Mesothelial cell of epicardium (in vitro differentiated cells): ENCODE measurements at places on chromosomes 16 and 17. TPM values are rescaled to one million over a fixed set of nuclear protein-coding genes. Genes with fewer than 3 reads are reported as not detected.

DNA sequence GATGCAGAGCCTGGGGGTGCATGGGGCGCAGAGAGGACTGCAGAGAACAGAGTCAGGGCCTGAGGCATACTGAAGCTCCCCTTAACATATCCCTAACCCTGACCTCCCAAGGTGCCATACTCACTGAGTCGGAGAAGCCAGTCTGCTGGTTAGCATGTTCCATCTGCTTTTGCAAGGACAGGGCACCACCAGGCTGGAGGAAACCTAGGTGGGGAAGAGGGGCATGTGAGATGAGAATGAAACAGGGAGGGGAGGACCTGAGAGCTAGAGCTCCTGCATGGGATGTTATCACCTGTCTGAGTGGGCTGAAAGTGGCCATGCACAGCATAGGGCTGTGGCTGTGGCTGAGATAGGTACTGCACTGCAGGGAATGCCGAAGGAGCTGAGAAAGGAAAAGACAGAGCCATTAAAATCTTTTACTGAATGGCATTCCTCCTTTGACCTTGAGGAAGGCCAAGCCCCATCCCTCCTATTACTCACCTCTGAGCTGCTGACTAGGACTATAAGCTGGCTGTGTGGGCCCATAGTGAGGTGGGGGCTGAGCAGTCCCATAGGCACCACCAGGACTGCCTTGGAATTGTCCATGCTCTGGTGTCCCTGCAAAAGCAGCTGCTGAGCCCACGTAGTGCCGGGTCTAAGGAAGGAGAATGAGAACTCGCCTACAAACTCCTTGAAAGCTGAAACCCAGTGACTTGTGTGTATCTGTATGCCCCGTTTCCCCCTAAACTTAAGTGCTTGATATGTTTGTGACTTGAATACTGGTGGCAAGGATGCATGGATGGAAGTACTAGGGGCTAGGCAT lies 1.9 kb downstream of the GPS2 start:
- H3K36me3 ChIP-seq, result peaks cover 35% of the 10 kb centered on the region
- peak overlapping the region; percentile 30 for H3K4me3 ChIP-seq
- no peaks in the 10 kb centered on the region for H3K27me3 ChIP-seq
- no peak for DNase-seq

- H3K27ac ChIP-seq, result no peak overlapping the region
- H3K4me3 ChIP-seq, result no peak overlapping the region
- H3K36me3 ChIP-seq, result no peaks in the 10 kb centered on the region
These were observed 34.4 kb downstream of the LYRM9 start for GRCh38 chr17:27858621-27859305.

DNA sequence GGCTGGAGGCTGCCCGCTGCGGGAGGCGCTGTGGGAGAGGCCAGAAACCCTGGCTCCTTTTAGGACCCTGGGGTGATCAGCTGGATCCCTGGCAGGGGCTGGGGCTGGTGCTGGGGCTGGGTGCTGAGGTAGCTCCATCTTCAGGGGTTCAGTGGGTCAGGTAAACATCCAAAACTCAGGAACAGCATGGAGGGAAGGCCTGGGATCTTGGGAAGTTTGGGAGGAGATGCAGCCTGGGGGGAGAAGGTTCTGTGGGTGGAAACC lies 21.0 kb downstream of the ADGRG5 start:
- peaks cover 7% of the 10 kb centered on the region for H3K4me1 ChIP-seq
- H3K36me3 ChIP-seq, result peaks cover 10% of the 10 kb centered on the region
- H3K27ac ChIP-seq, result no peak overlapping the region
- no peak for DNase-seq
- H3K4me3 ChIP-seq, result no peak overlapping the region
- H3K27me3 ChIP-seq, result peaks cover 12% of the 10 kb centered on the region

- no peak overlapping the region for H3K4me3 ChIP-seq
- no peaks in the 10 kb centered on the region for H3K4me1 ChIP-seq
- no peaks in the 10 kb centered on the region for H3K36me3 ChIP-seq
These were observed 95.8 kb upstream of the MPHOSPH6 start for GRCh38 chr16:82265809-82266208.

- H3K27ac ChIP-seq, result no peak overlapping the region
- no peak for DNase-seq
- peaks cover 6% of the 10 kb centered on the region for H3K4me1 ChIP-seq
- no peaks in the 10 kb centered on the region for H3K36me3 ChIP-seq
- no peak overlapping the region for H3K4me3 ChIP-seq
These were observed 11.6 kb downstream of the TEKT5 start for GRCh38 chr16:10683170-10683569.

DNA sequence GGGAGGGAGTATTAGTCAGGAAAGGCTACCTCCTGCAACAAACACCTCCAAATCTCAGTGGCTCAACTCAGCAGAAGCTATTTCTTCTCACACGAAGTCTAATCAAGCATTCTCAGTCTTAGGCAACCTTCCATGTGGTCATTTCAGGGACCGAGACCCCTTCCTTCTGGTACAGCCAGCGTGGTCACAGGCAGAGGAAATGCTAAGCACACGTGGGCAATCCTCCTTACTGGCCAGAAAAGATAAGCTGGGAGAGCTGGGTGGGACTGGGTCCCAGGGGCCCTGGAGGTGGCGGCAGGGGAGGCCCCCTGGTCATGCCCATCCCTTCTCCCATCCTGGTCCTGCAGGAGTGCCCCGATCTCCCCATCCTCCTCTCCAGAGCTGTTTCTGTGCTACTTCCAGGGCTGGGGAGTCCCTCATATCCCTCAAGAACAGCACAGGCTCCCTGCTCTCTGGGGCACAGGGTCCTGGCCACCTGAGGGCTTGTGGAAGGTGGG lies 5.7 kb upstream of the CX3CL1 start:
- H3K27ac ChIP-seq, result no peak overlapping the region
- H3K27me3 ChIP-seq, result peaks cover 16% of the 10 kb centered on the region
- no peak for DNase-seq
- H3K4me3 ChIP-seq, result no peak overlapping the region

DNA sequence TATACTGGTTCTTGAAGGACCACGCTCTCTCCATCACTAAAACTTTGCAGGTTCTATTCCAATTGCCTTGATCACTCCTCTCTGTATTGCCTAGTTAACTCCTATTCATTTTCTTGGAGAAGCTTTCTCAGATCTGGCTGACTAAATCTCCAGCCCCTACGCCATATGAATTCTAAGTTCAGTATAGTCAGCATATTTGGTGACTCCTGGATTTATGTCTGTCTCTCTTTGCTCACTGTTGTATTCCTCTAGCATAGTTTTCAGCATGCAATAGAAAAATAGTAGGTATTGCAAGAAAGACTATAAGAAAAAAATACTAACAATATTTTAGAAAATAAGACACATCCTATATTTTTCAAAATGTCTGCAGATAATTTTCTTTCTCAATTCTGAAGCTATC lies 579.7 kb downstream of the CDH11 start:
- no peaks in the 10 kb centered on the region for H3K27me3 ChIP-seq
- no peak overlapping the region for H3K27ac ChIP-seq
- H3K4me1 ChIP-seq, result peaks cover 6% of the 10 kb centered on the region

- no peak for DNase-seq
- no peak overlapping the region for H3K4me3 ChIP-seq
- H3K27me3 ChIP-seq, result no peaks in the 10 kb centered on the region
- no peak overlapping the region for H3K27ac ChIP-seq
These were observed 48.5 kb downstream of the ARHGAP17 start for GRCh38 chr16:24966634-24967033.

DNA sequence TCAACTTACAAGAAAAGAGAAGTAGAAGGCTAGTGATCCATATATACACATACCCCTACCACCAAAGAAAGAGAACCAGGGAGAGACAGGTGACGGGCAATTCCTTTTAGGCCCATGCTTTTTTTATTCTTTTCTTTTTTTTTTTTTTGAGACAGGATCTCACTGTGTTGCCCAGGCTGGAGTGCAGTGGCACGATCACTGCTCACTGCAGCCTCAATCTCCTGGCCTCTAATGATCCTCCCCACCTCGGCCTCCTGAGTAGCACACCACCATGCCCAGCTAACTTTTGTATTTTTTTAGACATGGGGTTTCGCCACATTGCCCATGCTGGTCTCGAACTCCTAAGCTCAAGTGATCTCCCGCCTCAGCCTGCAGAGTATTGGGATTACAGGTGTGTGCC lies 4.8 kb downstream of the HSPB9 start:
- no peaks in the 10 kb centered on the region for H3K27me3 ChIP-seq
- peaks cover 3% of the 10 kb centered on the region for H3K4me1 ChIP-seq
- no peak for DNase-seq
- no peak overlapping the region for H3K27ac ChIP-seq
- peaks cover 28% of the 10 kb centered on the region for H3K36me3 ChIP-seq

DNA sequence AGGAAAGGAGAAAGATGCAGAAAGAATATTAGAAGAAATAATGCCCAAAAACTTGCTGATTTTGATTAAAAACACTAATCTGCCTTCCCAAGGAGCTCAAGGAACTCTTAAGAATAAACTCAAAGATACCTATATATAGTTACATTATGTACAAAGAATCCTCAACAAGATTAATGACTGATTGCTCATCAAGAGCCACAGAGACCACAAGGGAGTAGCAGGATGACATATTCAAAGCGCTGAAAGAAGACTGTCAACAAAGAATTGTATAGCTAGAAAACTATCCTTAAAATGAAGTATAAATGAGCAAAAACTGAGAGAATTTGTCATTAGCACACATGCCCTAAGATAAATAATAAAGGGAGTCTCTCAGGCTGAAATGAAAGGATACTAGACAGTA lies 6.2 kb downstream of the LPCAT2 start:
- H3K27ac ChIP-seq, result no peak overlapping the region
- peaks cover 4% of the 10 kb centered on the region for H3K4me1 ChIP-seq
- H3K4me3 ChIP-seq, result no peak overlapping the region
- DNase-seq, result no peak

DNA sequence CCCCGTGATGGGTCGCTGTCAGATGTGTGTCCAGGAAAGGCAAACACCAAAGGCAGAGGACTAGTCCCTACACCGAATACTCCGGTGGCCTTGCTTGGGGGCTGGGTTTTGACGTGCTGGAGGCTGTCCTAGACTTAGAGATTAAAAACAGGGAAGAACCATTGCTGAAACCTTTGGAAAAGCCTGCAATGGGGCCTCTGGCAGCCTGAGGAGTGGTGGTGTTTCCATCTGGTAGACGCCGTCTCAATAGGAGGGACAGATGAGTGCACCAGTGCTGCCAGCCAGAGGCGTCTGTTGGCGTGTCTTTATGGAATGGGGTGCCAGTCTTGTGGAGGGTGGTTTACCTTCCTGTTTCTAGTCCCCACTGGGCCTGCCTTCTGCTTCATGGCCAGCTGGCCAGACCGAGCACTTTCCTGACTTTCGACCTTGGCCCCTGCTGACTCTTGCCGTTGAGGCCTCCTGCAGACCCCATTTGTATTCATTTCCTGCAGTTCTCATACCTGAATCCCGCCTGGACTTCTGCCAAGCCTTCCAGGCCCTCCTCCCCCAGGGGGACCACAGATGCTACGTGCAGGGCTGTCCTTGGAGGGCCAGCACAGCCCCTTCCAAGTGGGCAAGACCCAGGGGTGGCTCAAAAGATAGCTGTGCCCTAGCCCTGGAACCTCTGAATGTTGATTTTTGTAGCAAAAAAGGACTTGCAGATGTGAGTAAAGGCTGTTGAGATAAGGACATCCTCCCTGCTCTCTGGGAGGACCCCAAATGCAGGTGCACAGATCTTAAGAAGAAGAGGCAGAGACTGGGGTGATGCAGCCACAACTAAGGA lies 1.9 kb upstream of the DNASE1 start:
- H3K4me3 ChIP-seq, result no peak overlapping the region
- H3K4me1 ChIP-seq, result no peaks in the 10 kb centered on the region
- peaks cover 26% of the 10 kb centered on the region for H3K36me3 ChIP-seq

GRCh38 chr16:1984347-1985225 lies 593 bp downstream of the GFER start:
- H3K4me1 ChIP-seq, result peaks cover 21% of the 10 kb centered on the region
- H3K27ac ChIP-seq, result peak overlapping the region; percentile 87
- peaks cover 56% of the 10 kb centered on the region for H3K27me3 ChIP-seq
- peak overlapping the region; percentile 83 for H3K4me3 ChIP-seq

DNA sequence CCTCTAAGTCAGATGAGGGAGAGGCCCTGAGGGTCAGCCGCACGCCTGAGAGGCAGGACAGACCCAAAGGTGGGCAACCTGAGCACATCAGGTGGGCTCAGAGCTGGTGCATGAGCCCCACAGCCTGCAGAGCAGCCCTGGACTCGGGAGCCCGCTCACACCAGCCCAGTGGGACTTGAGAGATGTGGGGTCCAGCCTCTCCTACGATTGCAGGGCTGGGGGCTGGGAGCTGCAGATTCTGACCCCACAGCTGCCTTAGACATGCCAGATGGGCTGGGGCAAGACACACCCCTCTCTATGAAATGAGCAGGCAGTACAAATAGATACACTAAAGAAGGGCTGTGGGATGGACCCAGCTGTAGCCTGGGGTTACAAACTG lies 77.1 kb upstream of the RBL2 start:
- no peak for DNase-seq
- H3K4me3 ChIP-seq, result no peak overlapping the region
- H3K27ac ChIP-seq, result no peak overlapping the region
- H3K27me3 ChIP-seq, result peaks cover 16% of the 10 kb centered on the region

DNA sequence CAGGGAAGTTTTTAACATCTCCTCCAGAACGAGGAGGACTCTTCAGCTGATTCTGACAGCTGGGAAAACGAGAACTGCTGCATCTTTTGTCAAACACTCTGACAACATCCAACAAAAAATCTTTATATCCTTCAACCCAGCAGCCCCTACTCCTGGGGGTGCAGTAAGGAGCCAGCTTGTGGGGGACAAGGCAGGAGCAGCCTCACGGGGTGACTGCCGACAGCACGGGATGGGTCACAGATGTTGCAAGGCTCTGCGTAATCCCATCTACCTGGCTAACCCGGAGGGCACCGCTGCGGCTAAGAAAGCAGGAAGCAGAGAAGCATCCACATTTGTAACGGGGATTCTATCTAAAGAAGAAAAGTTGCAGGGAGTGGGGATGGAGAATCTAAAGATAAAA lies 28.6 kb downstream of the WDR45B start:
- no peak overlapping the region for H3K27ac ChIP-seq
- peaks cover 6% of the 10 kb centered on the region for H3K4me1 ChIP-seq
- no peak for DNase-seq
- no peak overlapping the region for H3K4me3 ChIP-seq
- H3K27me3 ChIP-seq, result no peaks in the 10 kb centered on the region
- H3K36me3 ChIP-seq, result peaks cover 42% of the 10 kb centered on the region

GRCh38 chr17:8966926-8967325 lies 1.4 kb upstream of the PIK3R5 start:
- DNase-seq, result no peak
- H3K27me3 ChIP-seq, result peaks cover 75% of the 10 kb centered on the region
- peaks cover 1% of the 10 kb centered on the region for H3K36me3 ChIP-seq
- H3K27ac ChIP-seq, result no peak overlapping the region

DNA sequence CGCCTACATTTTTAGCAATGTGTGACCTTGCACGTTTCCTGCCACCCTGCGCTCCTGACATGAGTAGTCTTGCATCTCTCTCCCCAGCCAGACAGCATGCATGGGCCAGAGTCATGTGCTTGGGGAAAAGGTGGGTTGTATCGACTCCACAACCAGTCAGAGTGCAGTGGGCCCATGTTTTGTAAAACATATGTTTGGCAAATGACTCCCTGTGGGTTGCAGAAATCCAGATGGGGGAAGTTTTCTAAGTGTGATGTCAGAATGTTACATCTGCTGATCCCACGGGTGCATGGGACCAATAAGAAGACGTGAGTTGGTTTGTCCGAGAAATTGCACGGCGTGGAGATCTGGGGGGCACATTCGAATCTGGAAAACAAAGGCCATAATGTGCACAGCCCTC lies 147.1 kb downstream of the FOXL1 start:
- H3K36me3 ChIP-seq, result no peaks in the 10 kb centered on the region
- H3K4me3 ChIP-seq, result no peak overlapping the region
- no peak for DNase-seq
- peaks cover 61% of the 10 kb centered on the region for H3K27me3 ChIP-seq

The CDYL2 gene
- 3.0 to 4.6 TPM (median 3.2 TPM) in 3 replicates for total RNA-seq

The TMEM97 gene
- total RNA-seq, result 43.0 to 45.5 TPM (median 43.3 TPM) in 3 replicates

The PDK2 gene
- 44.6 to 46.0 TPM (median 45.4 TPM) in 3 replicates for total RNA-seq

The CDH3 gene
- 179 to 180 TPM (median 180 TPM) in 3 replicates for total RNA-seq

The JUP gene
- 202 to 207 TPM (median 205 TPM) in 3 replicates for total RNA-seq

The GRIN2A gene
- total RNA-seq, result 2.8 to 4.9 TPM (median 4.6 TPM) in 3 replicates

The TNFSF13 gene
- total RNA-seq, result 4.3 to 6.1 TPM (median 5.2 TPM) in 3 replicates

The OVCA2 gene
- total RNA-seq, result 17.3 to 24.8 TPM (median 24.5 TPM) in 3 replicates

The SYNGR3 gene
- total RNA-seq, result 0.49 to 1.3 TPM (median 1.0 TPM) in 3 replicates

The NUDT21 gene
- 134 to 141 TPM (median 136 TPM) in 3 replicates for total RNA-seq

The CCDC144A gene
- total RNA-seq, result 0.49 to 0.75 TPM (median 0.55 TPM) in 3 replicates
